ENCODE measurements at places on chromosomes 12 and 14. TPM values are rescaled to one million over a fixed set of nuclear protein-coding genes. Genes with fewer than 3 reads are reported as not detected.

DNA sequence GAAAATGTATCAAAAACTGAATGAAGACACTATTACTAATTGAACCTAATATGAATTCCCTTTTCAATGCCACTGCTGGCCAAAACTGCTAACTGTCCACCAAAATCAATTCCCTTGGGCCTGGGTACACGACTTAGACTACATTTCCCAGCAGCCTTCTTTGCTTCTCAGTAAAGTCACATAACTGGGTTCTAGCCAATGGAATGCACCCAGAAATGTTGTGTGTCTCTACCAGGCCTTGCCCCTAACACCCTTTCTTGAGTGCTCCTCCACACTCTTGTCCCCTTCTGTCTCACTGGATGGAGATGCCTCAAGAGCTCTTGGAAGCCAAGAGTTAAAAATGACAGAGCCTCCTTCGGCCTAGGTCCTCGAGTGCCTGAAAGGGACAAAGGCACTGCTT lies 156.8 kb downstream of the PPM1H start:
- DNase-seq, result no peak

GRCh38 chr12:46386360-46386867 lies 13.8 kb upstream of the SLC38A2 start:
- no peak for DNase-seq

DNA sequence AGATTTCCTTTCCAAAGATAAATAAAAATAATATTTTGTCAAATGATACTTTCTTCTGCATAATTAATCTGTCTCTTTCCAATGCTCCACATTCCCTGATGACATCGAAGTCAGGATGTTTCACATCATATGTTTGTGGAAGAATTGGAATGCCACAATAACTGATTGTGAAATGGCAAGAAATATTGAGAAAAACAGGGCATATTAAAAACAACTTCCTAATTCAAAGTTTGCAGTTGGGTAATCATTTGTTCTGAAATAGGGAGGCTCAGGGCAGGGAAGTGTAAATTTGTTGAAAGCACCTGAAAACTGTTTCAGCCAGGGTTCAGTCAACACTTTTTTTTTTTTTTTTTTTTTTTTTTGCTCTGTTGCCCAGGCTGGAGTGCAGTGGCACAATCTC lies 50.7 kb downstream of the BCAT1 start:
- DNase-seq, result no peak

ITGB7 gene
- 13.5 TPM for polyA plus RNA-seq

C12orf50 gene
- polyA plus RNA-seq, result not detected

- DNase-seq, result no peak
These were observed 12.0 kb downstream of the SOAT2 start for GRCh38 chr12:53115112-53115890.

DNA sequence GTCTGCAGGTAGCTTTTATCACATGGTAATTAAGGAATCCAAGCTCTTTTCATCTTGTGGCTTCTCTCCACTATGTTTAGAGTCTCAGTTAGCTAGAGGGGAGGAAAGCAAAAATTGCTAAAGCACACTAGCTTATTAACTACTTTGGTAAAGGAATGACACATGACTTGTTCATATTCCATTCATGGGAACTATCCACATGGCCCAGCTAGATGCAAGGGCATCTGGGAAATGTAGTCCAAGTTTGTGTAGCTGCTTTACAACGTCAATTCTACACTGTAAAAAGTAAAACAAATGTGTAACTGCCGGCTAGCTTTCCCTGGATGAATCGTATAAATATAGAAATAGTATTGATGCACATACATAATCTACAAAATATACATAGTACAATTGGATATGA lies 244.5 kb upstream of the LRFN5 start:
- no peak for DNase-seq

VASH1 gene
- 3.7 TPM for polyA plus RNA-seq

- DNase-seq, result no peak
These were observed 140.7 kb upstream of the KITLG start for GRCh38 chr12:88720785-88721650.

STAB2 gene
- polyA plus RNA-seq, result 0.23 TPM
